ENCODE measurements at places on chromosomes 2 and 18.
A peak's percentile ranks its signal among the peaks of the same experiment; 100 is the strongest.

DNA sequence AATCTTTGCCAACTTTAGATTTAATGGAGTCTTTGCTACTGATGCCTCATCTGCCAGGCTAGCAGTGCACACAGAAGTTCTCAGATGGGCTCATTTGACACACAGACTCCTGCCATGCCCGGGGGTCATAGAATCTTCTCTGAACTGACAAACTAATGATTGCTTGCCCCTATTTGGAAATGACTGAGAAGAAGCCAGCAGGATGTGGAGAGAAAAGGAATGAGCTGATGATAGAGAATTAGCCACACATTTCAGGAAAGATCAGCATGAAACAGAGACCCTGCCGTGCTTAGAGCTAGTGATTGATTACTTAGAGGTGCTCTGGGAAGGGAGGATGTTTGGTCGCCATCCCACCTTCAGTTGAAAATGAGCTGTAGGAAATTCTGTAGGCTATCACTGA is 178.5 kb downstream of the TPGS2 start:
- DNase-seq = no peak

- DNase-seq = no peak
These were observed at the start of gene CASP10 for GRCh38 chr2:201182650-201183364. Gene CASP10, plus strand, starts transcription at chr2:201183141. Its CDS starts 2,637 bp downstream, at chr2:201185778.

- no peak for DNase-seq
These were observed 422.8 kb downstream of the SETBP1 start for GRCh38 chr18:45103319-45104048.

DNA sequence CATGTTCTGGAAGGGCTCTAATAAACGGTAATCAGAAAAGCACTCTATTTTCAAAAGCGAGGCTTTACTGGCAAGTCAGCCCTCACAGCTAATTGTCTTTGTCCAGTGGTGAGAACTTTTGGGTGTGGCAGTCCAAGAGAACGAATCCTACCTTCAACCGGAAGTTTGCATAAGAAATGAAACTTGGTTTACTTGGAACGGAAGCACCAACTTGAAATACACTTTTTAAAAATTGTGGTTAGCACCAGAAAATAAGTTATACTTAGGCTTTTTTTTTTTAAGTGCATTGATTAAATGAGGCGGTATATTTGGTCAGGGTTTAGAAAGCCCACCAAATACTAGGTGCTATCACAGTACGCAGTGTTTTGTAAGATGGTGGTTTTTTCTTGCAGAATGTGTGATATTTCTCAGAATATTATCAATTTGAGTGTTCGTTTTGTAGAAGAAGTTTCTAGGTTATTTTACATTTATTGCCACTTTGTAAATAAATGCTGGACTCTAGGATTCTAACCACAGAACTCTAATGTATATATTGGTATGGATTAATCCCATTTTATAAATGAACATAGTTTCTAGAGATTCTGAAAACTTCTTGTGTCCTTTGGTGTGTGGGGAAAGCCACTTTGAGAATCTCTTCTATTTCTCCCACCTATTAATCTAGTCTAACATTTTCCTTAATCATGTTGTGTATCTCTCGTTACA is 1.2 kb downstream of the MYL12A start:
- DNase-seq = no peak

DNA sequence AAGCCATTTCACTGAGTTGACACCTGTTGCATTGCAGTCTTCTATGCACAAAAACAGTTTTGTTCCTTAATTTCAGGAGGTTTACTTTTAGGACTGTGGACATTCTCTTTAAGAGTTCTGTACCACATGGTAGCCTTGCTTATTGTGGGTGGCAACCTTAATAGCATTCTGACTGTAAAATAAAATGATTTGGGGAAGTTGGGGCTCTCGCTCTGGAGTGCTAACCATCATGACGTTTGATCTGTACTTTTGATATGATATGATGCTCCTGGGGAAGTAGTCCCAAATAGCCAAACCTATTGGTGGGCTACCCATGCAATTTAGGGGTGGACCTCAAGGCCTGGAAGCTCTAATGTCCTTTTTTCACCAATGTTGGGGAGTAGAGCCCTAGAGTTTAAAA is 3.4 kb downstream of the CTLA4 start:
- DNase-seq = no peak

DNA sequence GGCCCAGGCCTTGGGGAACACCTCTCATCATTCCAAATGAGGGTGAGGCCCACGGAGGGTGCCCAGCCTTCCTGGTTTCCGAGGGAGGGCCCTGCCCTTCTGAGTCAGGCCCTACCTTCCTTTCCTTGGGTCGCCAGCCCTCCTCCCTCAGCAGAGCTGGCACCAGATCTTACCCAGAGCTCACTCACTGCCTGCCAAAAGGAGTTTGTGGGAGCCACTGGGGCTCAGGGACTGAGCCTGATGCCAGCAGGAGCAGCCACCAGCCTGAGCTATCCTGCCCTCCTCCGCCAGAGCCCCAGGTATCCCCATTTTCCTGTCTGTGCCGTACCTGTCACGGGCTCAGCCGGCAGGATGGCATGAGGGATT is 64.1 kb downstream of the NRP2 start:
- DNase-seq = no peak

DNA sequence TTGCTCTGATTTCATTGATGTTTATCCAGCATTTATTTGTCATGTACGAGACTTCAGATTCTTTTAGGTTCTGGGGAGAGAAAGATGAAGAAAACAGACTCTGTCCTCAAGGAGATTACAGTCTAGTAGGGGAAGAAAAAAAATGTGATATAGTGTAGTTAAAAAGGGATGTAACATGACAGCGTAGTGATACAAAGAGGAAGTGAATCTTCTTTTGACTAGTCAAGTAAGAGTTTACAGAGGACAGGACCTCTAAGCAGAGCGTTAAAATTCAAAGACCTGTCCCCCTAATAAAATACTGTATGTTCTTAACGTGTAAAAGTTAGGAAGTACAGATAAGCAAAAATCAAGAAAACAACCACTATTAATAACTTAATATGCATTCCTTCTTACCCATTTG is 47.7 kb downstream of the NCOA1 start:
- DNase-seq = no peak

GRCh38 chr2:180819106-180819505 is 161.3 kb upstream of the UBE2E3 start:
- no peak for DNase-seq

DNA sequence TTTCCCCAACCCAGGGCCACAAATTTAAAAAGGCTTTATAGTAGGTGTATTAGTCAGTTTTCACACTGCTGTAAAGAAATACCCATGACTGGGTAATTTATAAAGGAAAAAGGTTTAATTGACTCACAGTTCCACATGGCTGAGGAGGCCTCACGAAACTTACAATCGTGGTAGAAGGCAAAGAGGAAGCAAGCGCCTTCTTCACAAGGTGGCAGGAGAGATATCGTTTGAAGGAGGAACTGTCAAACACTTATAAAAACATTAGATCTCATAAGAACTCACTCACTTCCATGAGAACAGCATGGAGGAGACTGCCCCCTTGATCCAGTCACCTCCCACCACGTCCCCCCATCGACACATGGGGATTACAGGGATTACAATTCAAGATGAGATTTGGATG is 70.4 kb downstream of the FECH start:
- no peak for DNase-seq

GRCh38 chr2:111698743-111699554 is 185.0 kb downstream of the ANAPC1 start:
- DNase-seq = no peak

GRCh38 chr18:75504469-75504868 is 77.0 kb upstream of the SMIM21 start:
- DNase-seq = no peak

- DNase-seq = no peak
These were observed 156.0 kb downstream of the TANC1 start for GRCh38 chr2:159124441-159124911.

DNA sequence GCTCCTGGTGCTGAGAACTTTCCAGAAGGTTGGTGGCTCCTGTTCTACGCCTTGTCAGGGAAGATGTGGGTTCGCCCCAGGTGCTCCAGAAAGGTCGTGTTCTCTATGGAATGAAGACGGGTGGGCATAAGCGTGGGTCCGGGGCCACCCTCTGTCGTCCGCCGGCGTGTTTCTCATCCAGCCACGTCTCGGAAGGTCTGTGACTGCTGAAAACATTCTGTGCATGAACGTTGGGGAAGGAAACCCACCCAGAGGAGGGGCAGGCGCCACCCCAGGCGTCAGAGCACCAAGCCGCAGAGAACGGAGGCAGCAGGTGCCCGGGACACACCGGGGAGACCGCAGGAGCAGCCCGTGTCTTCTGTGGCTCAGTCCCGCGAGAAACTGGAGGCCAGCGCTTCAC is 118.2 kb downstream of the RTP5 start:
- no peak for DNase-seq

DNA sequence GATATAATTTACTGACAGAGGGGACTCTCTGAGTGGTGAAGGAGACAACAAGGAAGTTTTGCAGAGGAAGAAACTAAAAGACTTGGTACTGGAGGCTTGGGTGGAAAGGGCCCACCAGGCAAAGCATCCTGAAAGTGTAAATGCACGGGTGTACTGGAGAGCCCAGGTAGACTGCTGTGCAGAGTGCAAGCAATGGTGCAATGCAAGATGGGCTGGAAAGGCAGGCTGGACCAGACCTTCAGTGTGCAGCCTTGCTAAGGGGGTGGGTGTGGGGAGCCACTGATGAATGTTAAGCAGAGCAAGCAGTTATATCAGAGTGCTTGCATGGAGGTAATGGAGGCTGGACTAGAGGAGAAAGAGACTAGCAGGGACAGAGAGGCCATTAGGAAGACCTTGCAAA is 10.7 kb downstream of the C2orf74 start:
- DNase-seq = no peak

GRCh38 chr2:144004742-144005141 is 515.2 kb downstream of the ZEB2 start:
- no peak for DNase-seq

DNA sequence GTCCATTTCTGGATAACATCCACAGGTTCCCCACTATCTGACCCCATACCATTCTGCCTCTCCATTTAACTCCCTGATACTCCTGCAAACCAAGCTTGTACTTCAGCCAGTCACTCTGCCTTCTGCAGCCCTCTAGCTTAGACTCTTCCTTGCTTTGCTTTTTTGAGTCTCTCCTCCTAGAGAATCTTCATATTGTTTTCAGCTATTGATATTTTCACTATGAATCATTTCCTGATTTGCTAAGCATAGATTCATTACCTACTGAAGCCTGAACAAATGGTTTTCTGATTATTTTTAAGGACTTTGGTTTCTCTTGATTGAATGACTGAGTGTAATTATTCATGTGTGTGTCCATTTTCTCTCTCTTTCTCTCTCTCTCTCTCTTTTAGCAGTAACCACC is 2102.3 kb upstream of the CELF4 start:
- no peak for DNase-seq

GRCh38 chr2:177692783-177693269 is 300.3 kb downstream of the AGPS start:
- DNase-seq = no peak

- DNase-seq = no peak
These were observed 29.7 kb upstream of the CASP10 start for GRCh38 chr2:201152999-201153815.

GRCh38 chr2:40300391-40300790 is 151.5 kb downstream of the SLC8A1 start:
- DNase-seq = no peak

DNA sequence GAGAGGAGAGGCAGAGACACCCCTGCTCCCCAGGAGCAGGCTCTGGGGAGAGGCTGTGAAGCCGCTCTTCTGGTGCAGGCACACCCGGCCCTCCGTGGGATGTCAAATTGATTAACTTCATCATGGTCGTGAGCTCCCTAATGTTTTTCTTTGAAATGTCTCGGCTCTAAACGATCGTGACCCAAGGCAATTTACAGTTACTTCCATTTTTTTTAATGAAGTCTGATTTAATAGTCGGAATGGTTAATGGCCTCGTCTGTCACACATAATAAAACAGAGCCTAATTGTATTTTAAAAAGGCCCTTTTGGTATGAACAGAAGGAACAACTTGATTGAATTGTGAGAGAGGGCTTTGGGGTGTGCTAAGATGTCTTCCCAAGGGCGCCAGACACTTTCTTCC is 130.2 kb downstream of the SMAD2 start:
- DNase-seq = no peak

DNA sequence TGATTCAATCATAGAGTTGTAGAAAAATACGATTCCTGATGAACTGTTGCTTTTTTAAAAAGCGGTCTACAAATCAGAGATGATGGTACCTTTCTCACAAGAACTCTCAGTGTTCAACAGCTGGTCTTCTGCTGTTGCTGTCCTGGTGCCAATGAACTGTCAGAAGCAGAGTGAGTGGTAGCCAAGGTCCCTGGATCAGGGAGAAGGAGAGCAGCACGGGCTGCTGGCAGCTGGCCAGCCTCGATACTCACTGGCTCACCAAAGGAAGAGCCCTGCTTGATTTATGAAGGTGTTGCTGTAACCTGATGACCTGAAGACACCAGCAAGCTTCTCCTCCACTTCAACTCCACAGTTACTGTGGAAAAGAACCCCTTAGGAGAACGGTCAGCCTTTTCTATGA is 300.8 kb upstream of the SOX11 start:
- peak; percentile 20 for DNase-seq

DNA sequence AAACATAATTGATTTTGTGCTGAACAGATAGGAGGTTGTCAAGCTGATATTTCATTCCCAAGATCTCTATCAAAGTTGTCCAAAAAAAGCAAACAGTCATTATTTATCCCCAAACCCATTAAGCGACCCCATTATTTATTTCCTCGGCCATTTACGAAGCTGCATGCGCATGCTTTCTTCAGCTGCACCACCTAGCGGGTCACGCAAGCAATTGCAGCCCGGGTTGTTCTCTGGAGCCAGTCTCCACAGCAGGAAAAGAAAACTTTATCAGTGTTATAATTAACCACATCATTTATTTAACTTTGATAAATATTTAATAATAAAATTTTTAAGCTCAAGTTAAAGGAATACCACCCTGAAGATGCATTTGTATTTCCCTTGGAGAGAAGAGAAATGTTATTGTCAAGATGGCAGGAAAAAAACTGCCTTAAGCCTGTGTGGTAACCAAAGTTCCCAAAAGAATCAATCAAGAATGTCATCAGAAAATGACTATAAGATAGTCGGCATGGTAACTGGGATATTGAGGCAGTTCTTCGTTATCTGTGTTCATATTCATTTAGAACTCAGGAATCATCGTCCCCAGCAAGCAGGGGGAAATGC is 304.7 kb downstream of the FBXO15 start:
- DNase-seq = peak; percentile 58

GRCh38 chr2:12605936-12606335 is 110.8 kb upstream of the TRIB2 start:
- DNase-seq = no peak

GRCh38 chr2:43199492-43200488 is 26.6 kb downstream of the ZFP36L2 start:
- DNase-seq = no peak

- DNase-seq = no peak
These were observed 201.6 kb upstream of the SALL3 start for GRCh38 chr18:78777992-78778391.

DNA sequence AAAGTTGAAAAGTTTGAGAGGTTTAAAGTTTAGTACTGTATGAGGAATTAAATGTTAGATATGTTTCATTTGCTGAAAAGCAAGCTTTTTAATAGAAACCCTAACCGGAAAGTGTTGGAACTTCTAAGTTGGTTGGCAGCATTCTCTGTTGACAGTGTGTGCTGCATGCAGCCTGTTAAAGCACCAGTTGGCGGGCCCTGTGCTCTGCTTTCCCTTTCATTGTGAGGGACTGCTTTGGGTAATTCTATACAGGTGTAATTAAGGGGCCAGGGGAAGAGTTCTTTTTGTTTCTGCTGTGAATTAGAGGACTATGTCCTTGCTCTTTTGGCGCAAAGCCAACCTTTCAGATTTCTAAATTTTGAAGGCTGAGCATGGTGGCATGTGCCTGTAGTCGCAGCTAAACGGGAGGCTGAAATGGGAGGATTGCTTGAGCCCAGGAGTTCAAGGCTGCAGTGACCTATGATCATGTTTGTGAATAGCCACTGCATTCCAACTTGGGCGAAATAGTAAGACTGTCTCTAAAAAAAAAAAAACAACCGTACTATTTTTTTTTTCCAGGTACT is 20.1 kb downstream of the PLEKHB2 start:
- DNase-seq = peak; percentile 22
